ENCODE measurements at places on chromosomes 1 and 21.

DNA sequence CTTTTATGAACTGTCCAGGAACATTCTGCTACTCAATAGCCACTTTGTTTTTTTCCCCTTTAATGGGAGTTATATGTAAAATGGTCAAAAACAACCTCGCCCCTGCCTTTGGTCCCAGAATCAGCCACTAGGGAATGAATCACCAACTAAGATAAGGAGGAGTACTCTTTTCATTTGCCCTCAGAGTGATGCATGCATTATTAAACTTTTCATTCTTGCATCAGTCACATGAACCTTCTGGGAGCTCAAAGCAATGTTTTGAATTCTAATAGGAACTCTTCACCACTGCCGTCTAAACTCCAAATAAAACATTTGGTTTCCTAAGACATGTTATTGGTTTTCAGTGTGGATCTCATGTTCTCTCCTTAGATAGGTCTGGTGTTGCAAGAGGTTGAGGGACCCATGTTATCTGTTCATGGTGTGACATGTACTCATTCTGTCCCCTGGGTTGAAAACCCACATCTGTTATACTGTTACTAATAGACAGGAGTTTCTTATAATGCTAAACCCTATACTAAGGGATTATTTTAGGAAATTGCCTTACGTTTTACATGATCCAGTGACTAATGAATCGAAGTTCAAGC lies 17.8 kb upstream of the HSD17B7 start:
- no peak for DNase-seq

DNA sequence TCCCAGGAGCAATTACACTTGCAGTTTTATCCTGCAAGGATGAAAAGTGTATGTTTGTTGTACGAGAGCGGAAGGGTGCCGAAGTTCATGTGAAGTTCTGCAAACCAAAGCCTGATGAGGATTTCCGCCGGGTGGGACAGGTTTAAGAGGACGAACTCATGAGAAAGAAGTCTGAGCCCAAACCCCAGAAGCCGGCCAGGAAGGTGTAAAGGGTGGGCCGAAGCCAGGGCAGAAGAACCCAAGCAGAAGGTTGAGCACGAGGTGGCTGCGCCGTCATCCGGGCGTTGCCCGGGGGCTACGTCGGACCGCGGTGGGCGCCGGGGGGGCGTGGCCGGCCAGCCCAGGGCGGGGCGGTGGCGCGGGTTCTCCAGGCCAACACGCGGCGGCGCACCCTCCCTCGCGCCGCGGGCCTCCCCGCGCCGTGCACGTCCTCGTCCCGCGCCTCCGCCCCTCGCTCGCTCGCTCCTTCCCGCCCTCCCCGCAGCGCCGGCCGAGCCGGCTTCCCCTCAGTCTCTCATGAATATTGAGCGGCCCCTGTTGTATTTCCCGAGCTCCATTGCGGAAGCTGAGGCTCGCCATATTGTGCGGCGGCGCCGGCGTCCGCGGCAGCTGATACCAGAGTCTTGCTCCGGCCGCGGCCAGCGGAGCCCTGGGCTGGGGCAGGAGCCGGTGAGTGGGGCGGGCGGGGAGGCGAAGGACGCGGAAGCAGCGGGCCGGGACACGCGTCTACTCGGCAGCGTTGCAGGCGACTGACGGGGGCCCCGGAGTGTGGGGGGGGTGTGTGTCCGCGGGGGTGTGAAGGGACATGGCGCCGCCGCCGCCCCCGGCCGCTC lies at the start of gene RNF2:
Gene RNF2, plus strand, starts transcription at position 578 of the 833 bp plus-strand sequence. CDS start 41,996 bp downstream, outside the sequence.
- DNase-seq = peak; percentile 84

DNA sequence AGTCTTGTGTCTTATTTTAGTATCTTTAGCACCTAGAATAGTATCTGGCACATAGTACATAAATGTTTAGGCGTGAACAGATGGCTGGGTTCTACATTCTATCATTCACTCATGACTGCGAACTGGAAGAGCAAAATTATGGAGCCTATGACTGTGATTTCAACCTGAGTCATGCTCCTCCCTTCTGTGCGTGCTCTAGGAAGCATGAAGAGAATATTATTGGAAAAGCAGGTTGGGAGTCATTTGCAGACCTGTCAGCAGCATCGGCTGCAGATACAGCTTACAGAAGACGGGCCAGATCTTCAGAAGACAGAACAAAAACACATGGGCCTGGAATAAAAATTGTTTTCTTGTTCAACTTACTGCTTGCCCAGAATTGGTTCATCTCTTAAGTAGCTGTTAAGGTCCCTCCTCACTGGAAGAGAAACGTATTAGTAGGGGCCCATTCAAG lies 344.0 kb upstream of the USP24 start:
- DNase-seq = no peak

GRCh38 chr1:105343317-105343716 lies 1593.6 kb downstream of the AMY1C start:
- DNase-seq = no peak

DNA sequence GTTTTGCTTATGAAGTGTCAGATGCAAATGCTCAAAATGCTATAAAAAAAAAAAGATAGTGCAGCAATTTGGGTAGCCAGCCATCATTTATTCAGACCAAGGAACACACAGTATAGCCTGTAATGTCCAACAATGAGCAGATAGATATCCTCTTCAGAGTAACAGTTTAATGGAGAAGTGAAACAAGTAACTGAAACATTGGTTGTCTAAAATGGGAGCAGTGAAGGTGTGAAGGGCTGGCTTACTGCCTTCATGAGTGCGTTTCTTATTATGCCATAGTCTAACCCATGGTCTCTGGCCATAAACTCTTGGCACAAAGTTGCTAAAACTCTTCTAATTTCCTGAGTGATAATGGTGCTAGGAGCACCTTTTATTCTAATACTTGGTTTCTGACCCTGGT lies 11.4 kb downstream of the RGS5 start:
- no peak for DNase-seq

DNA sequence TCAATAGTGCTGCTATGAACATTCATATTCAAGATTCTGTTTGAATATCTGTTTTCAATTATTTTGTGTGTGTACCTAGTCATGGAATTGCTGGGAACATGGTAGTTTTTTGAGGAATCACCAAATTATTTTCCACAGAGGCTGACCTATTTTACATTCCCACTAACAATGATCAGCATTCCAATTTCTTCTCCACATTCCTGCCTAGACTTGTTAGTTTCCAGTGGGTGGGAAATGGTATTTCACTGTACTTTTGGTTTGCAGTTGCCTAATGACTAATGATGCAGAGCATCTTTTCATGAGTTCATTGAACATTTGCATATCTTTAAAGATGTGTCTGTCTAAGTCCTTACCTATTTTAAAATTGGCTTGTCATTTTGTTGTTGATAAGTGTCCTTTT lies 1182.6 kb upstream of the B3GALT2 start:
- DNase-seq = no peak

DNA sequence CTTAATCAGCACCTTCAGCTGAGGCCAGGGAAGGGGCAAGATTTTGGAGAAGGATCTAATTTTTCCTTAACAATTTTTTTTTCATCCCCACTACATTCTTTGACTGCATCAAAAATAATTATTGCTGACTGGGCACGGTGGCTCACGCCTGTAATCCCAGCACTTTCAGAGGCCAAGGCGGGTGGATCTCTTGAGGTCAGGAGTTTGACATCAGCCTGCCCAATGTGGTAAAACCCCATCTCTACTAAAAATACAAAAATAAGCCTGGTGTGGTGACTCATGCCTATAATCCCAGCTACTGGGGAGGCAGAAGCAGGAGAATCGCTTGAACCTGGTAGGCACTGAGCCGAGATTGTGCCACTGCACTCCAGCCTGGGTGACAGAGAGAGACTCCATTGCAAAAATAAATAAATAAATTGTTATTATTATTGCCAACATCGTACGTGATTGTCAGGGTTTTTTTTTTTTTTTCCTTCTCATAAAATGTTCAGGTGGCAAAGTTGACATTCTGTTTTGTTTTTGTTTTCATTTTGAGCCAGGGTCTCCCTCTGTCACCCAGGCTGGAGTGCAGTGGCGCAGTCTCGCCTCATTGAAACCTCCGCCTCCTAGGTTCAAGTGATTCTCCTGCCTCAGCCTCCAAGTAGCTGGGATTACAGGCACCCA lies 37.3 kb upstream of the MORC3 start:
- no peak for DNase-seq

DNA sequence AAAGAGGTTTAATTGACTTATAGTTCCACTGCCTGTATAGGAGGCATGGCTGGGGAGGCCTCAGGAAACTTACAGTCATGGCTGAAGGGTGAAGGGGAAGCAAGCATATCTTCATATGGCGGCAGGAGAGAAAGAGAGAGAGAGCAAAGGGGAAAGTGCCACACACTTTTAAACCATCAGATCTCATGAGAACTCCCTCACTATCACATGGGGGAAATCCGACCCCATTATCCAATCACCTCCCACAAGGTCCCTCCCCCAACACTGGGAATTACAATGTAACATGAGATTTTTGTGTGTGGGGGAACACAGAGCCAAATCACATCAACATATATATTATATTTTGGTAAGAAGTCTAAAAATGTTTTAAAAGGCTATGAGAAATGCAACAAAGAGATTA lies 27.2 kb downstream of the FABP3 start:
- DNase-seq = no peak

- DNase-seq = no peak
Measured at GRCh38 chr21:37472581-37472980, 106.0 kb downstream of the DYRK1A start.

- DNase-seq = peak; percentile 29
Measured at GRCh38 chr1:209850342-209850979, 22.7 kb downstream of the UTP25 start.

DNA sequence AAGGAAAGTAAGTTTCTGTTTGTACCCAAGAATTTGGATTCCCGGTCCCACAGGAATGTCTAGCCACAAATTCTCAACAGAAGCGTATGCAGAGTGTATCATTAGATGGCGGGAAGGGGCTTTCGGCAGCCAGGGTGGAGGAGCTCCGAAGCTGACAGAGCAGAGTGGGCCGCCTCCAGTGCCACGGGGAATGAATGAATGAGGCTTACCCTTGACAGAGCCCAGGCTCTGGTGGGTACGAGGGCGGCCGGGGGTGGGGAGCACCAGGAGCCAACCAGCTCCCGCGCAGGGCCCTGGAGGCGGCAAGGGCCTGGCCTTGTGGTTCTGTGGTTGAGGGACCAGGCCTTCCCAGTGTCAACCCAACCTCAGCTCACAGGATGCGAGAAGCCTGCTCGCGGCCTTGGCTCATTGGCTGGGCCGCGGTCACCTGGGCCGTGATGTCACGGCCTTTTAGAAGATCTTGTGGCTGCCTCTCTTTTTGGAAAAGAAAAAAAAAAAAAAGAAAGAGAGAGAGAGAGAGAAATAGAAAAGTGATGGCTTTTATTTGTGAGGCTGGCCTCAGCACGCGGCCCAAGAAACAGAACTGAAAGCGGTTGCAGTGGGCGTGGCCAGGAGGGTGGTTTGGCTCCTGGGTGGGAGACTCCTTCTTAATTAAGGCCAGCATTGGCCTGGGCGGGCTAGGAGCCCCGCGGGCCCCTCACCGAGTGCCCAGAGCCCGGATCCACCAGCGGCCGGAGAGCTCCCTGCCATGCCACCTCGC lies 34.9 kb upstream of the RUNX3 start:
- DNase-seq = peak; percentile 90

DNA sequence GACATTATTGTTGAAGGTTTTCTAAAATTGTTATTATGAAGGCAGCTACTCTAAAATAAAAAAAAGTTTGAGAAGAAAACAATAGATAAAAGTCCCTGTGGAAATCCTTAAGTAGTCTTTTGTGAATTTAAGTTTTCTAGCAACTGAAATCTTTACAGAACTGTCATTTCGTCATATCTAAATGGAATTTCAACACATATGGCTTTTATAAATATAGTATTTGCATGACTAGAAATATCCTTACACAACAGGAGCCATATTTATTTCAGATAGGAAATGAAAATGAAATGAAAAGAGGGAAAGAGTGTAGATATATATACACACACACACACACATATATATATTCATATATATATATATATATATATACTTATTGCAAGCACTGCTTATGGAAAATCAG lies 204.7 kb upstream of the RGS18 start:
- DNase-seq = no peak

GRCh38 chr1:39995973-39996393 lies 41.0 kb downstream of the MFSD2A start:
- no peak for DNase-seq

GRCh38 chr1:53439337-53440207 lies 19.6 kb upstream of the DMRTB1 start:
- DNase-seq = no peak

GRCh38 chr21:38679534-38679933 lies 126.2 kb upstream of the ETS2 start:
- no peak for DNase-seq

DNA sequence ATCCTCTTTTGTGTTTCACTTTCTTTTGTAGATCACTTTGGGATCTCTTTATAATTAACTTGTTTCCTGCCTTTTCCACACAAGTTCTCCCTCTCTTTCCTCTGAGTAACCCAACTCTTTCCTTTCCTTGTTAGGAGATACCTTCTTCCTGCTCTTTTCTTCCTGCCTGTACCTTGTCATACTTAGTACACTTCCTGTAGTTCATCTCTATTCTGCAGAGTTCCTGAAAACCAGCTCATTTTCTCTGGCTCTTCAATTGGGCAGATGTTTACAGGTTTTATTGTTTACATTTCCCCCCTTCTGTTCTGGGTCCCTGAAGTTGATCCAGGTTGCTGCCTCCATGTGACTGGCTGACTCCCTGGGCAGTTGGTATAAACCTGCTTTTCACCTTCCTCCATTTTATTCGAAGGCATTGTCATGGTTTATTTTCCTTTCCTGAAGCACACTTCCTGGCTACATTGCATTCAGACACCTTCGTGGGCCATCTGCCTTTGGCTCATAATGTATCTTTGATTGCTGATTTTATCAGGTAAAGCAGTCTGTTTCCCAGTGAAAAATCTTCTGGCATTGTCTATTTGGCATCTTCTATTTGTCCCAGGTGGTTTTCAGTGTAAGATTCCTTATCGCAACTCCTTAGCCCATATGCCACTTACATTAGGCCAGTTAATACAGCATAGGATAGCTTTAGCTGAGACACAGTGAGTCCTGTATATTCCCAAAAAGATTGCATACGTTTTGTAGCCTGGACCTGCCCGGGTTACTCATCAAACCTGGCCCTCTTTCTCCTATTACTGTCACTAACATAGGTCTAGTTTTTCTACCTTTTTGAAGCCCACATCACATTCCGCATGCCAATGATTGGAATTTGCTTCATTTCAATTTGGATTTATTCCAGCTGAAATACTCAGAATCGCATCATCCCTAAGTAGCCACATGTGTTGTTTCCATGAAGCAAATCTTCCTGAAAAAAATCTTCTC lies 15.4 kb downstream of the CTH start:
- DNase-seq = no peak

DNA sequence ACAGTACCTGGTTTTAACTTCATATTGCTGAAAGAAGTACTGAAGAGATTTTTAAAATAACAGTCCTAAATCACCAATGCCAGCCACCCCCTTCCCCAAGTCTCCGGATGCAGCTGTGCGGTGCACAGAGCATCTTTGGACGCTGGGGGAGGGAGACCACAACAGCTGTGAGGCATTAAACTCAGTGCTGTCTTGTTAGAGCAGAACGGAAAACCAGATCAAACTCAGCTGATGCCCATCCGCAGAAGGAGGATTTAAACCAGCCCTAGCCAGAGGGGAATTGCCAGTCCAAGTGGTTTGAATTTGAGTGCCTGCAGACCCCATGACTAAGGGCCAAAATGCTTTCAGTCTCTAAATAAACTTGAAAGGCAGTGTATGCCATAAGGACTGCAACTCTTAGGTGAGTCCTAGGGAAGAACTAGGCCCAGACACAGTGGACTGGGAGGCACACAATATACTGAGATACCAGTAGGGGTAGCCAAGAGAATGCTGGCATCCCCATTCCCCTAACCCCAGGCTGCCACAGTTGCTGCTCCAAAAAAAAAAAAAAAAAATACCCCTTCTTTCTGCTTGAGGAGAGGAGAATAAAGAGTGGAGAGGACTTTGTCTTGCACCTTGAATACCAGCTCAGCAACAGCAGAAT lies 576.2 kb downstream of the NEGR1 start:
- no peak for DNase-seq

- no peak for DNase-seq
Measured at GRCh38 chr1:77467741-77468140, 185.9 kb downstream of the AK5 start.
